HFF-Myc (cell line): ENCODE measurements at places on chromosomes 7 and 10.

DNA sequence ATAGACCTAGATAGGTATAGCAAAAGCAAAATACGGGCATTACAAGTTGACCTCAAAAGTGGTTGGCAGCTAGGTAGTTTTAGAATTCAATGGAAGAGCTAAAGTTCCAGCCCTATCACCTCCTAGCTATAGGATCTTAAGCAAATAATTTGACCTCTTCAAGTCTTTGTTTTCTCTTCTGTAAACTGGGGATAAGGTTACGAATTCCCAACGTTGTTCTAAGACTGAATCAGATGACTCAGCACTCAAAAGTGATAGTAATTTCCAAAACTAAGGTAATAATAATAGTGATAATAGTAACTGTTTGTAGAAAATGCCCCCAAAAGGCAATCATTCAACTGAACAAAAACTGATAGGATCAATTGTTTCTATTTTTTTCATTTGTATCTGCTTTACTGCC lies 445.2 kb downstream of the KCNMA1 start:
- no peak for DNase-seq

DNA sequence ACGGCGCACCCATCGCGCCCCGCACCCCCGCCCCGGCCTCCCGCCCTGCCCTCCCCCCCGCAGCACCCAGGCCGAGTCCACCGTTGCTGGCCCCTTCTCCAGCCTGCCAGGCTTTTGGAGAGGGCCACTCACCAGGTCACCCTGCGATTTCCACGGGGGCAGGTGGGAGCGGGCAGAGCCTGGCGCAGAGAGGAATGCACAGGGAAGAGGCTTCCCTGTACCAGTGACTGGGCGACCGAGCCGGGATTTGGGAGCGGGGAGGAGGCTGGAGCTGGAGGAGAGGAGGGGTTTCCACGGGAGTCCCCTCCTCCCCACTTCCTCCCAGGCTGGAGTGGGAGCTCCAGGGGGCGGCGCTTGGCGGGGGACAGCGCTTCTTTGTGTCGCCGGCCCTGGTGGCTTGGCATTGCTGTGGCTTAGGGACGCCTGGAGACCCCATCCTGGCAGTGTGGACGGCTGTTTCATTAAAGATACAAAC lies 19.3 kb downstream of the TCAF1 start:
- no peak for DNase-seq

DNA sequence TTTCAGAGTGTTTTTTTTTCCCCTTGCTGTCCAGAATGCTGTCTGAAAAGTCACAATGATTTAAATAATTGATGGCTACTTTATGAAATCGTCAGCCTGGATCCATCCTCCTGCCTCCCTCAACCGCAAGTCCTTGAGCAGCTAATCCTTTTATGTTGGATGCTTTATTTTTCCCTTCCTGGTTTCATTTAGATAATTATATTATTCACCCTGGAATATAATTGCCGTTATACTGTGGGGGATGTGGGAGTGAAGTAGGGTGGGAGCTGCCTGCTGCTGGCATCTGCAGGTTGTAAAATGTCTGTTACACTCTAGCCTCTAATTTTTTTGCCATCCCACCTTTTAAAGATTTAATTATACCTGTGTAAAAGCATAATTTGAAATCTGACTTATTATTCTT lies 290.5 kb upstream of the LRGUK start:
- DNase-seq, result no peak

DNA sequence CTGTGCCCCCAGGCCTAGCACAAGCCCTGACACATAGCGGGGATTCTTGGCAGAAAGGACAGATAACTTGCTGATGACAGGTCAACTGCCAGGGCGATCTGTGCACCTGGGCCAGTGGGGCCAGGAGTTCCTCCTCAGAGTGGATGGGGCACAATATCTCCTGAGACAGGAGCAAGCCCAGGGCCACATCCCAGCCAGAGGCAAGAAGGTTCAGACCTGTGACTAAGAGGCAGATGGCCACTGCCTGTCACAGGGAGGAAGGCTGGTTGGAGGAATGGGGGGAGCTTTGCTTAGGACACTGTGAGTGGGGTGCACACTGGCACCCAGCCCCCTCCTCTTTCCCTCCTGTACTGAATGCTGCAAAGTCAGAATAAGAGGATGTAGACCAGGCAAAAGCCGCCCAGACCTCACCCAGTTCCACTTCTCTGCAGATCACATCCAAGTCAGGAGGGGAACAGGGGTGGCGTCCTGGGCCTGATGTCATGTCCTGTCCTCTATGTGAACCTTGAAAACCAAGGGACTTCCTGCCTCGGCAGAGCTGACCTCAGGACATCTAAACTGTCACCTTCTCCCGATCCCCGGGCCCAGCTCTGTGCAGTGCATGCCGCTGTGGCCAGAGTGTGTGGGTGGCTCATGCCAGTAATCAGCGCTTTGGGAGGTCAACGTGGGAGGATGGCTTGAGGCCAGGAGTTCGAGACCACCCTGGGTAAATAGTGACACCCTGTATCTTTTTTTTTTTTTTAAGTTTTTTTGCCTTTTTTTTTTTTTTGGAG lies 1.3 kb downstream of the GUSB start:
- no peak for DNase-seq

DNA sequence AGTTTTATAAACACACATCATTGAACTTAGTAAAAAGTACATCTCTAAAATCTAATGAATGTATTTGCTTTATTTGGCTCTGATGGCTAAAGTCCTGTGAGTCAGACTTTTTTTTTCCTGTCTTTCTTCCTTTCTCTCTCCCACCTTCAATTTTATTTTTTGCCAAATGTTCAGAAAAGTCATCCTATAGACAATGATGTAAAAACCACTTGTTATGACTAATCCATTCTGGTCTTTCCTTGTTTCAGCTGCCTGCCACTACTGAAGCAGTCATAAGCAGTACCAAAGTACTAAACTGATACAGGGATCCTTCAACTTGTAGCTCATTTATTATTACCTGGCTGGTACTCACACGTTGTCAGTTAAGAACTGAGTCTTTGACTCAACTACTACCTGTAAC lies 23.9 kb downstream of the HECTD2 start:
- DNase-seq, result no peak

DNA sequence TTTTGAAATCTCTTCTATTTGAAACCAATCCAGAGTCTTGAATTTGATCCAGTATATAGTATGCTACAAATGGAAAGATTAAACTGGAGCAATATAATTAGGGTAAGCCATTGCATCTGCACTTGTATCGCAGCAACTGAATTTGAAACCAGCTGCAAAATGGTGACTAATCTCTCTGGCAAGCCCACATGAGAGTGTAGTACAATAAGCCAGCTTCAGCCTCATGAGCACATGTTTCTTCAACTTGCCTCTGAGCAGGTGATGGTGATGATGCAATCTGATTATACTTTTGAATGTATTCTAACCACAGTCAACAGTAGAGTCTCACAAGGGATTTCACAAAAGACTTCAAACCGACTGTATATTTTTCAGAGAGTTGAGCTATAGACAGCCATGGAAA lies 829 bp upstream of the RPA3 start:
- peak; percentile 94 for DNase-seq

- no peak for DNase-seq
These were observed 30.7 kb upstream of the APBB1IP start for GRCh38 chr10:26407406-26407969.

GRCh38 chr10:30116041-30116491 lies 56.7 kb upstream of the JCAD start:
- DNase-seq, result no peak

DNA sequence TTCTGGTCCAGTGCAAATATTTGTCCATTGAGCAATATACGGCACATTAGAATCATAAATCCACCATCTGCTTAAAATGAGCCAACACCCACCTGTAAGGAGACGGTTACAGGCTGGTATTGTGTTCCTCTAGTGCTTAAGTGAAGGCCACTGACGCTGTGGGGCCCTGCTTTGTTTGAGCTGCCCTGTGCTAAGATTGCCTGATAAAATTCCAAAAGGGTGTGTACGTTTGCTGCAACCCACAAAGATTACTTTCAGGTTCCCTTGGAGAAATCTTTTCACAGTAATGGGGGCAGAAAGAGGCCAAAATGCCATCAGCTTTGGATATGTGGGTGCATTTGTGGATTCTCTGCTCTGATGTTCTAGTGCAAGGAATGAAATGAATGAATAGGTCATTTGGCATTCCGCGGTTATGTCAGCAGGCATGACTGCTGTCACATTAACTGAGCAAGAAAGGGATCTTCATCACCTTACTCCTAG lies 34.4 kb downstream of the AGR3 start:
- no peak for DNase-seq

- no peak for DNase-seq
These were observed 56.4 kb downstream of the UNCX start for GRCh38 chr7:1288996-1289551.

DNA sequence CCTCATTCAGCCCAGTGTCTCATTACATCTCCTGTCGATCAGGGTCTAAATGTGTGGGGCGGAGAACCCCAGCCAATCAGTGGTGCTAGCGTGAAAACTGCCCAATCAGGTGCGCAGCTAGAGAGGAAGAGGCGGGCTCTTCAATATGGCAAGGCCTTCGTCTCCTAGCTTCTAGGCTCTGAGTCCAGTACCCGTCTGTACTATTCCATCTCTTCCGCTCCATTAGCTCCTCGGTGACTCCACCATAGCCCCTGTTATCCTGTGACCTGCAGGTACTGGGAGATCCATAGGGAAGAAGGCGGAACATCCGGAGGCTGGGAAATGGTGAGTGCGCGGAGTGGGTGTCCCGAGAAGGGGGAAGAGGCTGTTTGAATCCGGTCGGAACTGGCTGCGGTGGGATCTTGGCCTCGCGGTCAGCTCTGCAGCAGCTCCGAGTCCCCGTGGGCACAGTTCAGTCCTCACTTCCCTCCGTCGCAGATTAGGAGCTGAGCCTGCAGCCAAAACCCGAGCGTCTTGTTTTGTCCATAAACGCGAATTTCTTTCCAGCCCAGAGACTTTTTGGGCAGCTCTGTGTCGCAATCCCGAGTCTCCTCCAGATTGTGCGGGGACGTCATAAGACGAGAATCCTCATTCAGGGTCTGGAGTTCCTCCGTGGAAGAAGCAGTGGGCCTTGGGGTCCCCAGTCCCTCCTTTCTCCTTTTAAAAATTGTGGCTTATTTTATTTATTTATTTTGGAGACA lies at the start of gene ZNF727:
Gene ZNF727 (plus strand): TSS at position 134 of the 740 bp plus-strand sequence. CDS start 188 bp downstream, at position 322.
- DNase-seq, result no peak

- DNase-seq, result no peak
These were observed 23.8 kb upstream of the LARP4B start for GRCh38 chr10:955127-955819.

GRCh38 chr10:91879515-91880170 lies 29.6 kb downstream of the FGFBP3 start:
- DNase-seq, result no peak

DNA sequence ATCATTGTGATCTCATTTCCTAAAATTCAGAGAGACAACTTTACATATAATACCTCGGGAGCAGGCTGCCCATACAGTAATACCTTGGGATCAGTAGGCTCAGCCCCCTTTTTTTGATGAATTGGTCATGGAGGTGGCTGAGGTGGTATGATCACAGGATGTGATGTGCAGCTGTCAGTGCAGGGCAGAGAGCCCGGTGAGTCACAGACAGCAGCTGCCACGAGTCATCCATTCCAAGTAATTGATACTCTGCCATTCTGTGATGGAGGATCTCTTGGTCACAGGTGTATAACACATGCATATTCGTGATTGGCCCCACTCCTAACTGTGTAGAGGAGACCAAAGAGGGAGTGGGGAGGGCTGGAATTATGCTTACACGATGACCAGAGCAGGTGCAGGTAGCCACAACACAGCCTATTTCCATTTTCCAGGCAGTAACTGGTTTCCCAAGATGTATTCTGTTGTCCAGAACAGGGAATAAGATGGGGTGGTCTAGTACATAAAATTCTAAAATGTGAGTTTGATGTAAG lies 14.1 kb downstream of the NRCAM start:
- no peak for DNase-seq

GRCh38 chr7:113404245-113404644 lies 285.9 kb upstream of the SMIM30 start:
- DNase-seq, result no peak

DNA sequence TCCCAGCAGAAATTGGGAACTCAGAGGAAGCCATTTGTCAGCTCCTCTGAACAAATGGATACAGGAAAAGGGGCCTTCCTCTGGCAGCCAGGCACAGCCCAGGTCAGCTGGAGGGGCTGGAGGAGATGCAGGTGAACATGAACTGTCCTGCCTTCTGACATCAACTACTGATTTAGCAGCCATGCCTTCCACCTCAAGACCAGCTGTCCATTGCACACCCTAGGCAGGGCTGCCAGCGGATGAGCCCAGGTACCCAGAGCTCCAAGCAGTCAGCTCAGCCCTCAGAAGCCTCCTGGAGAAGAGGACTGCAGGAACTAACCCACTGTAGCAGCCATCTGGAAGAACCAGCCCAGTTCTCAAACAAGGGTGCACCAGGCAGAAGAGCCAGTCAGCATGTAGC lies 44.1 kb upstream of the GDF10 start:
- no peak for DNase-seq

GRCh38 chr10:93071674-93072224 lies 1.9 kb upstream of the CYP26A1 start:
- no peak for DNase-seq

GRCh38 chr10:119251315-119251708 lies 43.9 kb downstream of the GRK5 start:
- DNase-seq, result no peak

GRCh38 chr10:51846856-51847506 lies 147.6 kb upstream of the CSTF2T start:
- DNase-seq, result no peak

DNA sequence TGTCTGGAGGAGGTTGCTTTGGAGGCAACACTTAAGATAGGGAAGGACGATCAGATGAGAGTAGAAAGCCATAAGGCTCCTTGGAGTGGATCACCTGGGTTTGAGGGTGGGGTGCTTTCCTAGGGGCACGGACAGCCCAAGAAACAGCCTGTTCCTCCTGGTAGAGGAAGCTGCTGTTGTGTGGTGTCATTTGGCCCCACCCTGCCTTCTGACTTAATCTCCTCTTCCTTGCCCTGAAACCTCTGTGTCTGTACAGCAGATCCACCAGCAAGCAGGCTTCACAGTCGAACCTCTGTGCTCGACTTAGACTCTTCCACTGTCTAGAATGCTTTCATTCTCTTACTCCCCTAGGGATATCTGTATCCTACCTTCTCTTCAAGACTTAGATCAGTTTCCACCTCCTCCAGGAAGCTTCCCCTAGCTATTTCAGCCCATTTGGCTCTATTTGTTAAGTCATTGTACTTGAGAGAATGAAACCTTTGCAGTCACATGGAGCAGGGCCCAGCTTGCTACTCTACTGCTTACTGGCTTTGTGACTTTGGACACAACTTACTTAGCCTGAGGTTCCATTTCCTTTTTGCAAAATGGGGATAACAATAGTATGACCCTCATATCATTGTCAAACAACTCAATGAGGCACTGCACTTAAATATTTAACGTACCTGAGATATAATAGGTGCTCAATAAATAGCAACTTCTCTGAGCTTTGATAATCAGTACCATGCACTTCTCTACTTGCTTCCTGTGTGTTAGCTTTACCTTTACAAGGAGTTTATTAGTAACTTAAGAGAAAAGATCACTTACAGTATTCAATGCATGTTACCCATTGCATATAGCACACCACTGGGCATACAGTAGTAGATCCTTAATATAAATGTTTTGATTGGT lies 5.0 kb downstream of the MXI1 start:
- DNase-seq, result no peak

DNA sequence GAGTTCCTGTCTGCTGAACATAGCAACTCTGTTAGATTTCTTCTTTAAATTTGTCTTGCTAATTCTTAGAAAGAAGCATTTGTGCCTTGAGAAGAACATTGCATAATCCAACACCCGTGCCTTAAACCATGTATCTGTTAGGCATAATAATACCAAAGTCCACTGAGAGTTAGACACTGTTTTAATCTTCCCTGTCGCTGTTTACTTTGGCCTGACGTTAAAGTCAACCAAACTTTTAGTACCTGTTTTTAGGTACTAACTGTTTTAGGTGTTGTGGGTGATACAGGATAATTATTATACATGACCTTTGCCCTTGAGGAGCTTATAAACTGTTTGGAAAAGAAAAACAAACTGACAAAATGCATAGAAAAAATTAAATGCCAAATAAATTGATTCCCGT lies 43.6 kb downstream of the KLHDC10 start:
- DNase-seq, result no peak
